C1 segment of cervical spinal cord (tissue), 14 donors: ENCODE measurements at places on chromosomes 1 and 21.

DNA sequence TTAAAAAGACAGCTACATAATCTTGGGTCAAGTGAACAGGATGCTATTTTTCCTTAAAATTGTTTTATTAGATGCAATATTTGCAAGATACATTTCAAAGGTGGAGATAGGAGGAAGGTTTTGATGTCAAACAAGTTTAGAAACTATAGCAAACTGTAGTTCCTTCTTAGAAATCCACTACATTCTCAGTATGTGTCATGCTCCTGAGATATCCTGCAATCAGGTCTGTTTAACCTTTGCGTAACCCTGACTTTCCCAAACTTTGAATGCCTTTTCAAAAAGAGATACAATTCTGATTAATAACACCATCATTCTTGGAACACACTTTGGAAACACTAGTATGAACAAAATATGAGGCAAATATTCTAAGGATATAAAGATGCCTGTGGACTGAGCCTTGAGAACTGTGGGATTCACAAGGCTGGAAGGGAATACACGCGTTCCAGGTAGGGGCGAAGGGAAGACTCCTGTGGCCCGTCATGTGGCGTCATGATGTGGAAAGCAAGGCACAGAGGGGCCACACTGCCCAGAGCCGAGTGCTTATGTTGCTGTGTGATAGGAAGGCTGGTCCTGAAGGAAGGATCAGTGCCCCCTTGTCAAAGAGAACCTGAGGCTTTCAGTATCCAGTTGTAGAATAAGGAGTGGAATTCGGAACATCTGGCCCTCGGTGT is 19.6 kb upstream of the TARBP1 start:
- DNase-seq = no peak

GRCh38 chr1:60274422-60275290 is 201.1 kb upstream of the C1orf87 start:
- DNase-seq = no peak

- DNase-seq = no peak
These were observed 4.2 kb downstream of the SLAMF7 start for GRCh38 chr1:160743266-160743665.

- no peak for DNase-seq
These were observed 22.4 kb downstream of the CHI3L2 start for GRCh38 chr1:111249960-111250359.

GRCh38 chr1:231666937-231667608 is 40.5 kb downstream of the DISC1 start:
- no peak for DNase-seq

- no peak for DNase-seq
These were observed 55.7 kb downstream of the C21orf91 start for GRCh38 chr21:17763288-17764037.

GRCh38 chr1:24418898-24419628 is 3.5 kb downstream of the NIPAL3 start:
- DNase-seq = no peak
